Renal cortex interstitium (tissue), 15 donors: ENCODE measurements at places on chromosomes 3 and 15. TPM values are rescaled to one million over a fixed set of nuclear protein-coding genes. Genes with fewer than 3 reads are reported as not detected.

DNA sequence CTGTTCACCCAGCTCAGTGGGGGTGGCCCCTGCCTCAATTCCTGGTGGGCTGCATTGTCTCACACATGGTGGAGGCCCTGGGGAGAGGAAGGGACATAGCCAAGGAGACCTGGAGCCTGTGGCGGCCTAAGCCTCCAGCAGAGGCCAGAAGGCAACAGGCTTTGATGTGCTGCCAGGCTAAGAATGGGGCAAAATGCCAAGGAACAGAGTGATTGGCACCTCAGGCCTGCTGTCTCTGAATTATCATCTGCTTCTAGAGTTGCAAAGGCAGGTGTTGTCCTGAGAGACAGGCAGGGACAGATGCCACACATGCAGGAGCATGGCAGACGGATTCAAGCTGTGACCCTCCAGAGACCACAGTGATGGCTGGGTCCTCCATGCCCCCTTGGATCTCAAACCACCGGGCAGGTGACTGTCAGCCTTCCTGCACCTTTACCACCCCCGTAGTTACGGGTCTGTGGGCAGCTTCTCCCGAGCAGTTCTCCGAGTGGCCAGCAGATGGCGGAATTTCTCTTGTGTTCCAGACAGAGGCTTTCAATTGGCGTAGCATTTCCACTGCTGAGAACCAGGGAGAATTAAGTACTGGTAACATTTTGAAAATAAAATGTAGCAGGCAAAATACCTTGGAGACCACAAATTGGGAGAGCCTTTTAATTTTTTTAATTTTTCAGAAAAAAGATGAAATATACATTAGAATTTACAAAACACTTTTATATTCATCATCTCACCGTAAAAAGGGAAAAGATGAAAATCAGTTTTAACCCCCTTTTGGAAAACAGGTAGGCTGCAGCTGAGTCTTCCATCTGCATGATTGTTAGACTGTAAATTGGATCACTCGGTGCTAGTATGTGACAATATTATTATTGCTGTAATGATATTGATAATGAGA is 525.5 kb upstream of the CFAP20DC start:
- peak; percentile 69 for DNase-seq

DNA sequence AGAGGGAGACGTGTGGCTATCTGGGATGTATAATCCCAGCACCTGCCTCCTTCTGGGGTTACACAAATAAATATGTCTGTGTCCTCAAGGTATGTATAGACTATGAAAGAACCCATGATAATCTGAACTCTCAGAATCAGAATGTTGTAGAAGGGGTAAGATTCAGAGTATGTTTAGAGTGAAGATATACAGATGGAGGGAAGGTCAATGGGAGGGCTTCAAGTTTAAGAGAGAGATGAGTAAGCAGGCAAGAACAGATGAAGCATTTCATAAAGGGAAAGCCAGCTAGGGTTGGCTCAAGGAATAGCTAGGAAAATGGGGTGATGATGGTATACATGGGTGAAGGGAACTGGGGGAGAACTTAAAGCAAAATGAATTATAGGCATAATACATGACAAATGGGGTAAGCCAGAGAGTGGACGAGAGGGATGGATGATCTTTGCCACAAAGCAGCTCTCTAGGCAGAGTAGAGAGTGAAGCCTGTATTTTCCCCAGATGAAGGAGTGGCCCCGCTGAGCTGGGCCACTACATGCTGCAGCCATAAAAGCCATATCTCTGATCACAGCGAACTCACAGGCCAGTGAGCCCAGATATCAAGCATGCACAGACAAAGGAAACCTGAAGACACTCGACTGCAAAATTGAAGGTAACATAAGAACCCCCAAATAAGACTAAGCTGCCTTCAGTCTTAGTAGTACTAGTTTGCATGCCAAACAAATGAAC is 15.9 kb upstream of the ZBTB38 start:
- no peak for DNase-seq

DNA sequence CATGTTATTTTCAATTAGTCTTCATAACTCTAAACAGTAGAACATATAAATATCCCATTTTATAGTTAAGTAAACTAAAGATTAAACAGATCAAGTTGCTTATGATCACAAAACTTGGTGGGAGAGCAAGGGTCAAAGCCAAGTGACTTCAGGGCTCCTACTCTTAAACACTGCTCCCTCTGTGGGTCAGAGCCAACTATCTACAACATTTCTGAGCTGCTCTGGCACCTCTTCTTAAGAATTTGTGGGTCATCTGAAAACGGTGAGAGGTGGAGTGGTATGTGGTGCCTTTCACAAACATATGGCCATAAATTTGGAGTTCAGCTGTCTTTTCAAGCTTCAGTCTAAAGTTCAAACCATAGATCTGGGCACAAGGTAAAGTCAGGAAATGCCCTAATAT is 10.9 kb downstream of the ATG3 start:
- DNase-seq = no peak

DNA sequence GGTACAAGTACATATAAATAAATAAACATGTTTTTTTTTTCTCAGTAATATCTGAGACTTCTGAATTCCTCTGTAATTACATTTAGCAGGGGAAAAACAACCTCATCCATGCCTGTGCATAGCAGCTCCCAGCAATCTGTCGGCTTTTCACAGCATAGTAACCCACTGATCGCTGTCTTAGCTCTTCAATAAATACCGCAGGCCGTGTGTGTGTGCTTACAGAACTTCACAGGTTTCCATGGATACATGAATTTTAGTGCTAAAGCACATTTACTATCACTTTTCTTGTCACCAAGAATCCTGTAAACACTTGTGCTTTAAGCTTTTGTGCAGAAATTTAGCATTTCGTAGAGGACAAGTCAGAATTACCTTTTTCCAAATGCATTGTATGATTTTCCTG is 4.0 kb upstream of the PLAAT1 start:
- DNase-seq = no peak

The GOLGA8Q gene
- 1.9 TPM for polyA plus RNA-seq

DNA sequence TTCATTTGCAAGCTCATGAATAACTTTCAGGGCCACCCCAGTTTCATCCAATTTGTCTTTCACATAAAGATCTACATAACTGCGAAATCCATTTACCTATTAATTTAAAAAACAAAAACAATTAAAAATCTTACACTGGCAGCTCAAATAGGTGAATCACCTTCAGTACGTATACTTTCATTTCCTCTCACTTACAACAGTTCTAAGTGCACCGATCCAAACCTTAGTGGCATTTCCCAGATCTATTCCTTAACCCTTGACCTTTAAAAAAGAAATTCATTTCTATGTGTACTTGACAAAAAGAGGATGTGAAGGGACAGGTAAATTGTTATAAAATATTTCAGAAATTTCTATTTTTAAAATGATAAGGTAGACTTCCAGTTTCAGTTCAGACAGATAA is 30.8 kb downstream of the TOP2B start:
- no peak for DNase-seq

The TUSC7 gene
- not detected for polyA plus RNA-seq

The MUC20 gene
- 16.7 TPM for polyA plus RNA-seq
